Left lung (tissue), 14 donors: ENCODE measurements at places on chromosomes 5 and 9. TPM values are rescaled to one million over a fixed set of nuclear protein-coding genes. Genes with fewer than 3 reads are reported as not detected.

DNA sequence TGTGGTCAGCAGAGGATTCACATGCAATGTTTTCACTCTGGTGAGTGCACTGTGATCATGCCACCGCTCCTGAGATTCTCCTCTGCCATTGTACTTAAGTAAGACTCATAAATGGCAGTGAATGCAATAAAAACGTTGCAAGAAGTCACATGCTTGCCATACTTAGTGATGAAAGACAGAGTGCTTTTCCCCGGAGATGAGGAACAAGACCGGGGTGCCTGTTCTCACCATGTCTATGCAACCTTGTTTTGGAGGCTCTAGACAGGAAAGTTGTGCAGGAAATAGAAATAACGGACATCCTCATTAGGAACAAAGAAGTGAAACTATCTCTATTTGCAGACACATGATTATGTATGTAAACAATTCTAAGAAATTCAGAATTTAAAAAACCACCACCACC is 84.7 kb upstream of the IRX2 start:
- no peak for DNase-seq

GRCh38 chr9:128742401-128742800 is 18.5 kb upstream of the ZDHHC12 start:
- no peak for DNase-seq

GRCh38 chr9:124757616-124758015 is 13.5 kb downstream of the NR6A1 start:
- DNase-seq = no peak

GRCh38 chr9:27638716-27639115 is 65.4 kb upstream of the C9orf72 start:
- no peak for DNase-seq

DNA sequence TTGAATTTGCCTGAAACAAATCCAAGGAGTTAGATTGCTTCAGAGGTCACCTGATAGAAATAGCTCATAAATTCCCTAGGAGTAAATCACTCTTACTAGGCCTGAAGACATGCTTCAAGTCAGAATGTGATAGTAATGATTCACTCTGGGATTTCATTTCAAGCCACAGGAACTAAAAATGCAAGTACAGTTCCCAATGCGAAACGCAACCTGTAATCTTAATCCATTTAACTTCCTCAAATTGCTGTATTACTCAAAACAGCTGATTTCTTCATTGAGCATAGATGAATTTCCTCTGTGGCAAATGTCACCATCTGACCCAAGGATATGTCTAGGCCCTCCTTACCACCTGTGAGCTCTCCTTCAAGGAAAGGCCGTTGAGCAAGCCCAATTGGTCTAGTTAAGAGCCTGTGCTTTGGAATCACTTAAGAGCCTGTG is 32.1 kb upstream of the IL6ST start:
- no peak for DNase-seq

GRCh38 chr9:133467101-133467500 is 7.3 kb downstream of the CACFD1 start:
- DNase-seq = no peak

- no peak for DNase-seq
These were observed 142.3 kb downstream of the GRIA1 start for GRCh38 chr5:153632748-153633290.

GRCh38 chr5:12861886-12862654 is 957.8 kb upstream of the CTNND2 start:
- no peak for DNase-seq

GRCh38 chr5:84724181-84724580 is 339.5 kb upstream of the EDIL3 start:
- no peak for DNase-seq

DNA sequence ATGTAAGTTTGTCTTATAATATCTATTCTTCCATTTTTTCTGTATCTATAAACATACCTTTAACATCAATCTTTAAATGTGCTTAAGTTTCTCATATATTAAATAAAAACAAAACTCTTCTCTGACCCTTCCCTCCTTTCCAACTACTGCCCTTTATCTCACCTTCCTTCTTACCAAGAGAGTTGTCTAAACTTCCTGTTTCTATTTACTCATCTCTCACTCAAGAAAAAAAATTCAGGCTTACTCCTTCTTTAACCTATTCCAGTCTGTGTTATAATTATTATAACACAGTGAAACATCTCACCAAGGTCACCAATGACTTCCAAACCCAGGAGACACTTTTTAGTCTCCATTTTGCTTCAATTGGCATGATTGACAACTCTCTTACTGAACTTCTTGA is 140.9 kb downstream of the CCDC171 start:
- no peak for DNase-seq

DNA sequence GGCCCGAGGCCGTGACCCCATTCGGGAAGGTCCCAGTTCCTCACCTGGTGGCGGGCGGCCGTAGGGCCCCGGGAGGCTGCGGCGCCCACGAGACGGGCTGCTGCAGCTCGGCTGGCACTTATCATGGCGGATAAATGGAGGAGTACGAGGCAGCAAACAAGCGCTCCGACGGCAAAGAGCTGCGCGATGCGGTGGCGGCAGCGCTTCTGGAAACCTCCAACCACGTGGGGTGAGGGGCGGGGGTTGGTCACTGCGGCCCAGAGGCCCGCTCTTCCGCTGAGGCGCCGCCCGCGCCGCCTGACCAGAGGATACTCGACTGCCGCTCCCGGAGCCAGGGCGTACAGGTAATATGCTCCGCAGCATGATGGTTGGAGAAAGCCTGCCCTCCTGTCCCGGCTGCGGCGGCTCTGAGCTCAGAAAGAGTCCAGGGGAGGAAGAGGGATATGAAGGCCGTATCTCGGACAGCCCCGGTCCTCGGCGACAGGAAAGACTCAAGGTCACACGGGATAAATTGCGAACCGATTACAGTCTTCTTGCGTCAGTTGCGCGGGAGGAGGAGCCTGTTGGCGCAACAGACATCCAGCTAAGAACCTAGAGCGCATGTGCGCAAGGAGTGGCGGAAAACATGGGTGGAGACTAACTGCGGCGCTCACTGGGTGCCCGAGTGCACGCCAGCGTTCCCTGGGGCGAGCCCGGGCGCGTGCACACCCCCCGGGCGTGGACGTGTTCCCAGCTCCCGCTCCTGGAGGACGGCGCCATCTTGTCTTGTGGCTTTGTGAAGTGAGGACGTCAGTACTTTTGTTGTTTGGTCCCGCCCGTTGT is at the start of gene HSPA9:
HSPA9 (minus strand) TSS at position 208 of the 822 bp plus-strand sequence; CDS start at position 125, 83 bp downstream.
- DNase-seq = peak; percentile 97

- DNase-seq = no peak
These were observed 7.2 kb upstream of the LCN2 start for GRCh38 chr9:128142061-128142460.

Gene SIT1
- polyA plus RNA-seq = 0.27 TPM

Gene PCDHGA4
- 2.1 TPM for polyA plus RNA-seq

Gene FTMT
- polyA plus RNA-seq = not detected

Gene ACSL6
- 0.98 TPM for polyA plus RNA-seq
